ENCODE measurements at places on chromosomes 11 and 22. TPM values are rescaled to one million over a fixed set of nuclear protein-coding genes. Genes with fewer than 3 reads are reported as not detected.

C11orf21 gene
- total RNA-seq: not detected

GRCh38 chr11:75155570-75156422 is 4.9 kb downstream of the SLCO2B1 start:
- H3K36me3 ChIP-seq: no peaks in the 10 kb centered on the region
- peaks cover 12% of the 10 kb centered on the region for H3K27me3 ChIP-seq
- H3K27ac ChIP-seq: no peak overlapping the region

- H3K36me3 ChIP-seq: peaks cover 5% of the 10 kb centered on the region
- H3K4me1 ChIP-seq: peaks cover 2% of the 10 kb centered on the region
- H3K27me3 ChIP-seq: no peaks in the 10 kb centered on the region
Measured at GRCh38 chr11:47797633-47798032, 30.5 kb upstream of the FNBP4 start.

DNA sequence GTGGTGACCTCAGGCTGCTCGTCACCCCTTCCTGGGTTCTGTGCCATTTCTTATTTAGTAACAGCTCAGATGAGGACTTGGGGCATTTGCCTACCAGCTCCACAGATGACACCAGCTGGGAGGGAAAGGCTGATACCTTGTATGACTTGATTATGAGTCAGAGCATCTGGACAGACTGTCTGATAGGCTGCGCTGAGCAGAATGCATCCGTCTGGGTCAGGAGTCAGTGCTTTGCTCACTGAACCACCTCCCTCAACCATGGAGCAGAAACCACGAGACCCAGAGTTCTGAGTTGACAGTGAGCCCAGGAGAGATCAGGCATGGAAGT is 6.8 kb downstream of the ST14 start:
- H3K36me3 ChIP-seq: no peaks in the 10 kb centered on the region
- H3K27me3 ChIP-seq: peaks cover 7% of the 10 kb centered on the region
- H3K4me3 ChIP-seq: no peak overlapping the region
- H3K27ac ChIP-seq: peak overlapping the region; percentile 11

DNA sequence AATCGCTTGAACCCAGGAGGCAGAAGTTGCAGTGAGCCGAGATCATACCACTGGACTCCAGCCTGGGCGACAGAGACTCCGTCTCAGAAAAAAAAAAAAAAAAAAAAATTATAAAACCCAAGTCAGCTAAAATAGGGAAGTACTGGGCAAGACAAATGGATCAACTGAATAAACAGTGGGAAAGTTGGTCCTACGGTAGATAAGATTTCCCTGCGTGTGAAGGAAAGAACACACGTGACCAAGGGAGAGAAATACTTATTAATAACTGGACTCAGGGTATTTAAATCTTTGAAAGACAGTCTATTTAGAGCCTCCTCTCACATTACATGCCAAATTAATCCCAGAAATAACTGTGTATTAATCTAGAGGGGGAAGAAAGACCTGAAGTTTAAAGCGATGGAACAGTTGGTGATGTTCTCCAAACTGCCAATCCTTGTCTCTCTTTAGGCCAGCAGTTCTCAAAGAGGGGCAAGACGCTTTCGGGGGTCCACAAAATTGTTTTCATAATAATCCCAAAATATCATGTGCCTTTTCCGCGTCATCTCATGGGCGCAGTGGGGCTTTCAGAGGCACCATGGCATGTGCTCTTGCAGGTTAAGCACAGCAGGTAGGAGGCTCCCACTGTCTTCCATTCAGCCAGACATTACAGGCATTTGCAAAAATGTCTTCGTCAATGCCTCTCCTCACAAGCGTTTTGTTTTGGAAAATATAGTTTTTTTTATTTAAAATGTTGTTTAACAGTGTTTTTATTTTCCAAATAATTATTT is 6.6 kb downstream of the RTL6 start:
- H3K4me3 ChIP-seq: no peak overlapping the region
- peaks cover 4% of the 10 kb centered on the region for H3K36me3 ChIP-seq
- no peak overlapping the region for H3K27ac ChIP-seq
- H3K27me3 ChIP-seq: no peaks in the 10 kb centered on the region
- H3K4me1 ChIP-seq: no peaks in the 10 kb centered on the region
